ENCODE measurements at places on chromosomes 1 and 21. TPM values are rescaled to one million over a fixed set of nuclear protein-coding genes. Genes with fewer than 3 reads are reported as not detected.

DNA sequence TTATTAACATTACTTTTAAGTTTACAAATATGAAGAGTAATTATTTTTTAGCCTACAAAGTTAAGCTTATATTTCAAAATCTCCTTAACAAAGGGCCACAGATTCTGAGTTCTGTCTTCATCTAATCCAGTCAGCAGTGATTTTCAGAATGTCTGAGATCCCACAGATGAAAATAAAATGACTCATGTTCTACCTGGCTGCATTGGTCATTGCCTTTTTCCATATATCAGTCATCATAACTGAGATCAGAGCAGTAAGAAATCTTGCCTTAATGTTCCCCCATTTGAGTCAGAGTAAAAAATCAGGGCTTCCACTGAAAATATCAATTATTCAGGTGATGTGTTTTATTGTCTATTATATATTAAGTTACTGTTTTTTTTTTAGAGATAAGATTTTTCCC lies 416.1 kb downstream of the MRPL39 start:
- DNase-seq, result no peak

DNA sequence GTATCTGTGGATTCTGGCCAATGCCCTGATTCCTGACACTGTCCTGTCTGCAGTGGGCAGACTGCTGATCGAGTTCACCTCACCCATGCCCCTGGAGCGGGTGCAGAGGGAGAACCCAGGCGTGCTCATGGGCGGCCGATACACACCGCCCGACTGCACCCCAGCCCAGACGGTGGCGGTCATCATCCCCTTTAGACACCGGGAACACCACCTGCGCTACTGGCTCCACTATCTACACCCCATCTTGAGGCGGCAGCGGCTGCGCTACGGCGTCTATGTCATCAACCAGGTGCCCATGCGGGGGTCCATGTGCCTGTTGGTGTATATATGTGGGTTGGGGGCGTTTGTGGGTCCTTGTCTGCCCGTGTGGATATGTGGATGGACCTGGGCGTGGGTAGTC lies 2.6 kb downstream of the B4GALT2 start:
- DNase-seq, result no peak

DNA sequence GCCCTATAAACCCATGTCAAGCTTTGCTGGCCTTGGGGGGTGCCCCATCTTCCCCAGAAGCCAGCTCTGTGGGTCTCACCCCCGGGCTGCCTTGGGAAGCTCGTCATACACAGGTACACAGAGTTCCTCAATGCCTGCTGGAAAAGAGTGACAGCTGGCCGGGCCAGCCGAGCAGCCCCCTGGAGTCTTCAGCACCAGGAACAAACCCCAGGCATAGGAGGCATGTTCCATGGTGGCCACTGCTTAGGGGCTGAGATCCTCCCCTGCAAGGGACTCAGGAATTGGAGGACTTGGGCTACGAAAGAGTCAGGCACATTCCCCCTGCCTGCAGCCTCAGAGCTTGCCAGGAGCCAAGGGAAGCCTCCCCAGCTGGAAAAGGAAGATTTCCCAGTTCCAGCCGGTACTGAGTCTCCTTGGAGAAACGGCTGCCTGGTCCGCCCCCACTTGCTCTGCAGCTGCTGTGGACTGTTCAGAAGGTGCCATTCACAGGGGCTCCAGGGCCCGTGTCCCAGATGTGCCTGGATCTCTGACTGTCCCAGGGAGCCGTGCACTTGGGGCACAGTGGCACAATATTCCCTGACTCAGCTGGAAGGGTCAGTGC lies 89.5 kb downstream of the STUM start:
- DNase-seq, result no peak

- DNase-seq, result no peak
Measured at GRCh38 chr1:160370561-160371345, 3.9 kb downstream of the NHLH1 start.

- no peak for DNase-seq
Measured at GRCh38 chr1:246733704-246734103, 9.5 kb downstream of the SCCPDH start.

DNA sequence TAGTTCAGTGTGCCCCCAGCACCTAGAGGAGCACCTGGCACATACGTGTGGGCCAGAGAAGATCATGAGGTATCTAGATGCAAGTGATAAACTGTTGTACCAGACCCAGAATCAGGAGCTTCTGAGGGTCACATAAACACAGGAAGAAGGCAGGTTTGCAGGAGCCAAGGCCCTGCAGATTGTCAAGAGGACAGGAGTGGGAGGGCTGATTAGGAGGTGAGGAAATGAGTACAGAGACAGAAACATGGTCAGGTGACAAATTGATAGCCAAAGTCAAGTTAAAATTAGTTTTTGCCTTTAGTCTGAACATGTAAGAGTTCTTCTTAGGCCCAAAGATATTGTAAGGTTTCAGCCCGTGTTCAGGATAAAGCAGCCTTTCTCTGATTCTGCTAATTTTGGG lies 14.0 kb upstream of the TRAF3IP3 start:
- no peak for DNase-seq

DNA sequence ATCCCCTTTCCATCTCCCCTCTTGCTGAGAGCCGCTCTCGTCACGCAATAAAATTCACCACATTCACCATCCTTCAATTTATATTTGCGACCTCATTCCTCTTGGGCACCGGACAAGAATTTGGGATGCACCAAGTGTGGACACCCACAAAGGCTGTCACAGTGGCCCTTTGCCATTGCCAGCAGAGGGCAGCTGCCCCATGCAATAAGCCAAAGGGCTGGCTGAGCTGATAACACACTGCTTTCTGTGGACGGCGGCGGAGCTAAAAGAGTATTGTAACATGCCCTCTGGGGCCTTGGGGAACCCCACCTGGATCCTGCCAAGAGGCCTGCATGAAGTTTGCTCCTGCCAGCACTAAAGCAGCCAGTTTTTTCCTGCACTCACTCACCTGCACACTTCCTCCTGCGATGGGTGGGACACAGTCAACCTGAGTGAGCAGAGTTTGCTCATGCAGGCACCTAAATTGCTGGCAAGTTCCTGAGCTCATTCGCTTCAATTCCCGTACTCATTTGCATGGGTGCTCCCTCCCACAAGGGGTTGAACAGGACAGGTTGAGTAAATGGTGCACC lies 792.3 kb upstream of the ADAMTS5 start:
- no peak for DNase-seq

DNA sequence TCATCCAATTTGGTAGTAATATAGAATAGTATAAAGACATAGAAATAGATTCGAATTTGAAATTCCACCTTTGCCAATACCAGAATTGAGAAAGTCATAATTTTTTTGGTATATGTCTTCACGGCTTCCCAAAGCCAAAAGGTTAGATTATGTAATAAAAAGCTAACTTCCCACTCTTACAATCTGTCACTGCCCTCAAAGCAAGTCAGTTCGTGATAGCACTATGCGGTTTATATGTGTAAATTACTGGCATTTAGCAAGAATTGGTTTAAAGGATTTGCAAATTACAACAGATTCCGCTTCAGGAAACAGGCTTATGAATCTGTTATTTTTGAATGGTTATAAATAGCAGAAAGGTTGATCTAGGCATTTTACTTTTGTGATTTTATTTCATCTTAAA lies 679.4 kb upstream of the ADGRL2 start:
- DNase-seq, result no peak

GRCh38 chr21:46056450-46056903 lies 41.4 kb upstream of the COL6A2 start:
- no peak for DNase-seq

DNA sequence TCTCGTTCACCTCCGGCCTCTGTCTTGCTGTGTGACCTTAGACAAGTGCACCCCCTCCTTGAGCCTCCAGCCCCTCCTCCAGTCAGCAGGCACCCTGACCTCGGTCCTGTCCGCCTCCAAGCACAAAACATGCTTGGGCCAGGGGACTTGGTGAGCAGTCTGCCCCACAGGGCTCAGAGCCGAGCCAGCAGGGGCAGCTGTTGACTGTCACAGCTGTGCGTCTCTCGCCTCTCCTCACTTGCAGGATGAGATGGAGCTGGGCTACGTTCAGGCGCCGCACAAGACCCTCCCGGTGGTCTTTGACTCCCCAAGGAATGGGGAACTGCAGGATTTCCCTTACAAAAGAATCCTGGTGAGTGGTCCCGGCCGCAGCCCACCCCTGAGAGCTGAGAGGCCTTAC lies 24.2 kb downstream of the PADI3 start:
- no peak for DNase-seq

DNA sequence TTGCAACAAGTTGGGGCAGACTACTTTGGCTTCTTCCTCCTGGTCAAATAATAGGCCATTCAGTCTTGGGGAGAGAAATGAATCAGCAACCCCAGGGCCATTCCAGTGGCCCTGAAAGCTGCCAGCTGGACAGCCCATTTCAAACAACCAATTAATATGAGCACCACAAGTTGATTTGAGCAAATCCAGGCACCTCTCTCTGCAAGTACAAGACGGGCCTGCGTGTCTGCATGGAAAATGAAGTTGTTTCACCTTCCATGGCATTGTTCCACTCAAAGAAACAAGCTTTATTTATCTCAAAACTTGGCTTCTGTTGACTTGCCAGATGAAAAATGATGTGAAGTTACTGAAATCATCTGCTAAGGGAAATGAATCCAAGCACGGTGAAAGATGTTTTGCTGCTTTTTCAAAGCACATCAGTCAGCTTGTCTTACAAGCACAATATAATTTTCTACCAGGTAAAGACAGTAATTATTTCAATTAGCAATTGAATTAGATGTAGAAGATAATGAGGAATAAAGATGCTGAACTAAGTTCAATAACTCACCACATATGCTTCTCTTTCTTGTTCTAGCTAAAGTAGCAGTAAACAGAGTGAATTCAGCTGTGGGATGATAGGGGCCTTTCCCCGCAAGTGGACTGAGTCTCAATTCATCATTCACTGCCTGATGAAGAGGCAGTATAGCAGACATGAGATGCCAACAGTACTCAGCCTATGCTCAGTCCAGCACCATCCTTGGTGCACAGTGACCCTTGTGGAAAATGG lies 95.2 kb upstream of the SSX2IP start:
- no peak for DNase-seq

- DNase-seq, result no peak
Measured at GRCh38 chr1:35229587-35230360, 36.8 kb upstream of the SFPQ start.

DNA sequence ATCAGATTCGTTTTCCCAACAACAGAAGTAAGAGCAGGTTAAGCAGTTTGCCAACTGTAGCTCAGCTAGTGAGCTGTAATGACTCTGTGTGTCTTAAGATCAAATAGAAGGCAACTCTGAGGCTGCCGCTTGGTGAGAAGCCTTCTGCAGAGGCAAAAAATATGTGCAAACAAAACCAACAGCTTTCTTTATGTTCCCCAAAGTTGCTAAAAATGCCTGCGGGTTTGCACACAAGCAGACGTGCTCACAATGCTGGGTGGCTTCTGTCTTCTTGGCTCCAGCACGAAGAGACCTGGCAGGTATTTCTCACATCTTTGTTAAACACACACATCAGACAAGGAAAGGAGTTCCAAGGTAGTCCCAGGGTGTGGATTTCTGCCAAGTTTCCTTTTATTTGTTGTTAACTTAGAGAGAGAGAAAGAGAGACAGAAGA lies 158.9 kb upstream of the JUN start:
- DNase-seq, result no peak

DNA sequence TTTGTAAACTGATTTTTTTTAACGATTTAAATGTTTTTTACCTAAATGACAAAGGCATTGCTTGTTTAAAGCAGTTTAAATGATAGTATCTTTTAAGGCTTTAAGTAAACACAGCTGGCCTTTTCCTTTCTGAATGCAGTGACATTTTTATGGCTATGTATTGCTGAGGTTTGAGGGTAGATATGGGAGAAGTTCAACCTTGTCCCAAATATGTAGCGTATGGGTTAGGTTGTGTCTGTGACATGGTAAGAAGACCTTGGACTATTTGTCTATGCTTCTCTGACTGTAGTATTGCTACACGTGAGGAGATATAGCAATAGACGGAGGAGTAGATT lies 32.5 kb downstream of the PKNOX1 start:
- no peak for DNase-seq

DNA sequence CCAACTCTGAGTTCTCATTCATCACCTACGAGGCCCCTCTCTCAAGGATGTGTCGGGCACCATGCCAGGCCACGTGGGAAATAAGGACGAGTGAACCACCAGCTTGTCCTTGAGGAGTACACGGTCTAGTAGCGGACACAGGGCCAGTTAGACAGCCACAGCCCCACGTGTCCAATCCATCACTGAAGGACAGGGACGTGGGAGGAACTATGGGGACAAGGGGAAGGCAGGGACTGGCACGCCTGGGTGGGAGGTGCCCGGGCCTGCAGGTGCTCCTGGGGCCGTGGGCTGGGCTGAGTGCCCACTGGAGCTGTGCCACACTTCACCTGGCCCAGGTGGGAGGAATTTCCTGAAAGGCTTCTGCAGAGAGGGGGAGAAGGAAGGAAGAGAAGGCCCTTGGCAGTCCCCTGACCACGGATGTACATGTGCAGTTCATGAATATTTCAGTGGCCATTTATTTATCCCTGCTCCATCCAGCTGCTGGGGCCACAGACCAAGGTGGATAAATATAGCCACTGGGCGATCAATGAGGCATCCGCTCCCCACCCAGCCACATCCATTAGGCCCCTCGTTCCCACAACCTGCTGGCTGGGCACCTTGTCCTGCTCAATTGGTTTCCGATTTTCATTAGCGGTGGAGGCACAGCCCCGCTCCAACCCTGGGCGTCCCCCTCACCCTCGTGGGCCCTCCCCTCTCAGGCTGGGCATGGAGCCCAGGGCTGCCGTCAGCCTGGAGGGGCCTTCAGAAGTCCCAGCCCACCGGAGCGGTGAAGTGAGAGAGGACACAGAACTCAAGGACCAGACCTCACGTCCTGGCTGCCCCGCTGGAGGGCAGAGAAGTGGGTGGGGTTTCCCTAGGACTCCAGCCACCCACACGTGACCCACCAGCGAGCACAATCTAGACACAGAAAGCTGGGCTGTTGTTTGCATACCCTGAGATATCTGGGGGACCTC lies 59.5 kb downstream of the CASZ1 start:
- no peak for DNase-seq

- DNase-seq, result no peak
Measured at GRCh38 chr1:182149411-182149965, 88.0 kb upstream of the ZNF648 start.

The OR14C36 gene
- total RNA-seq, result not detected

The PADI2 gene
- not detected for total RNA-seq

The KIAA0040 gene
- 50.5 TPM for total RNA-seq

The TTC34 gene
- 5.0 TPM for total RNA-seq

The DMRTA2 gene
- not detected for total RNA-seq

The LCE1E gene
- total RNA-seq, result not detected

The RIMKLA gene
- 0.35 TPM for total RNA-seq

The IQCC gene
- total RNA-seq, result 2.3 TPM

The ELAVL4 gene
- total RNA-seq, result not detected

The TMEM200B gene
- total RNA-seq, result 0.16 TPM

The PLPPR5 gene
- total RNA-seq, result not detected

The DNAJC28 gene
- 0.92 TPM for total RNA-seq
